ENCODE measurements at places on chromosomes 3 and 15. TPM values are rescaled to one million over a fixed set of nuclear protein-coding genes. Genes with fewer than 3 reads are reported as not detected.

- DNase-seq = no peak
These were observed 4.8 kb downstream of the GPR171 start for GRCh38 chr3:151197981-151198767.

Gene ARGFX
- total RNA-seq = not detected

DNA sequence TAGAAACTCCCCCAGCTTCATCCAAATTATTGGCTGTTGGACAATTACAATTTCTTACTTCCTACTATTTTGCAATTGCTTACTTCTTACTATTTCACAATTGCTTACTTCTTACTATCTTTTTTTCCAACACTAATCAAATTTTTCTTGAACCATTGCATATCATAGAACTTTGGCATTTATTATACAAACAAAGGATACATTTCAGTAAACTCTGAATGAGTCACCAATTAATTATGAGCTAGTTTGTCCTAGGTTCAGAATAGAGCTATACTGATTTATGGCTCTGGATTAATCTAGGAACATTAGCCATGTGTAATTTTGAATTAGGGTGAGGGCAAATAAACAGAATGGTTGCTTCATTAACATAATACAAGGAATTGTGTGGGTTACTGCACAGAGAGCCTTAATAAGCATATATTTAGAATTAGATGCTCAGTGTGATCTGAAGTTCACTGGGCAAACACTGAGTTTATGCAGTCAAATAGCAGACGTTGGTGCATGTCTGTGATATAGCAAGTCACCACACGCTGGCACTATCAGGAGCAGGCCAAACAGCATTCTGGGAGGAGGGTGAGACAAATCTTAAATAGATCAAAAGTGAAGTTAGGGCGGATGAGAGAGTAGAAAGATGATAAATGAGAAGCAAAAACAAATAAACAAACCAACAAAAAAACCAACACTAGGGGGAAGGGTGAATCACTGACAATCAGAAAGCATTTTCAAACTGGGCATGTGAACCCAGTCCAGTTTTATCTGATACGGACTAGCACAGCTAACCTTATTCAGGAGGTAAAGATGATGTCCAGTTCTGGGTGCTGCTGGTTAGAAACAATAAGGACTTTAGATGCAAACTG lies 21.5 kb downstream of the GABRR3 start:
- DNase-seq = no peak

Gene GP5
- 0.05 TPM for total RNA-seq

- no peak for DNase-seq
These were observed 919.0 kb downstream of the EPHA3 start for GRCh38 chr3:90026406-90026805.

- DNase-seq = no peak
These were observed 470.2 kb upstream of the PROK2 start for GRCh38 chr3:72255191-72255590.

DNA sequence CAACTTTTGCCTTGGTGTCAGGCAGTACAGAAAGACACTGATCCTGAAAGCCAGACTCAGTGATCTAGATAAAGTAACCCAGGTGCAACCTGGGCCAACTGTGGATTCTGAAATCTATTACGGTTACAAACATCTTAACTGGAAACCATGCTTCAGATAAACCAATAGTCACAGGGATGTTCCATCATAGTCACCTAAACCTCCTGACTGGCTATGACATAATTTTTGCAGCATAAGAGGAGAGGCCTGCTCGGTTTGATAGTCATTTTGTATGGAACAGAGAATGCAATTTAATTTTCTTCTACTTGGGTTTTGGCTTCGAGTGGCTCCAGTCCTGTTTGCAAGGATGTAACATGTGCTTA lies 3.7 kb downstream of the SLCO3A1 start:
- no peak for DNase-seq

Gene KBTBD13
- not detected for total RNA-seq

DNA sequence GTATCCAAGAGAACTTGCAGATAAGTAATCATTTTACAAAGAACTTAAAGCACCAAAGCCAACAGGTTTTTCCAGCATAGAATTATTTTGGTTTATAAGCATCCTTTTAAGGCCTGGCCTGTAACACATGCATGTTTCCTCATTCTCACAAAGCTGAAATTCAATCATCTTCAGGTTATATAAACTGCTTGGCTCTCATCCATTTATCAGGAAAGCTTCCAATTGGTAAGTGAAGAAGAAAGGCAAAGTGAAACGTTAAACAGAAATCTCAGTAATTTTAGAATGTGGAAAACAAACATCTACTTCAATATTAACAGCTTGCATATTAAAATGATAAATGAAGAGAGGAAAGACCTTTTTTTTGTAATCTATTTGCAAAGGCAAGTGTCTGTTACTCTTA lies 1.6 kb downstream of the SERP1 start:
- no peak for DNase-seq

DNA sequence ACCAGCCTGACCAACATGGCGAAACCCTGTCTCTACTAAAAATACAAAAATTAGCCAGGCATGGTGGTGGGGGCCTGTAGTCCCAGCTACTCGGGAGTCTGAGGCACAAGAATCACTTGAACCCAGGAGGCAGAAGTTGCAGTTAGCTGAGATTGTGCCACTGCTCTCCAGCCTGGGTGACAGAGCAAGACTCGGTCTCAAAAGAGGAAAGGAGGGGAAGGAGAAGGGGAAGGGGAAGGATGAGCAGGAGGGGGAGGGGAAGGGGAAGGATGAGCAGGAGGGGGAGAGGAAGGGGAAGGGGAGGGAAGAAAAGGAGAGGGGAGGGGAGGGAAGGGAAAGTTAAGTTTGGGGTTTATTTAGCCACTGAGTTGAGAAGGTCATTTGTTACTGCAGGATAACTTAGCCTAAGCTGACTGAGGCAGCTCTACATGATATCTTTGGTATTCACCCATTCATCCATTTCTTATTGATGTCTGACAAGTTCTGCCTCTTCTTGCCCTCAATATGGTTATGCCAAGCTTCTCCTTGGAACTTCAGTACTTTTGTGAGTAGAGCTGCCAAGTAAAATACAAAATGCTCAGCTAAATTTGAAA lies 15.9 kb upstream of the ABHD2 start:
- no peak for DNase-seq

DNA sequence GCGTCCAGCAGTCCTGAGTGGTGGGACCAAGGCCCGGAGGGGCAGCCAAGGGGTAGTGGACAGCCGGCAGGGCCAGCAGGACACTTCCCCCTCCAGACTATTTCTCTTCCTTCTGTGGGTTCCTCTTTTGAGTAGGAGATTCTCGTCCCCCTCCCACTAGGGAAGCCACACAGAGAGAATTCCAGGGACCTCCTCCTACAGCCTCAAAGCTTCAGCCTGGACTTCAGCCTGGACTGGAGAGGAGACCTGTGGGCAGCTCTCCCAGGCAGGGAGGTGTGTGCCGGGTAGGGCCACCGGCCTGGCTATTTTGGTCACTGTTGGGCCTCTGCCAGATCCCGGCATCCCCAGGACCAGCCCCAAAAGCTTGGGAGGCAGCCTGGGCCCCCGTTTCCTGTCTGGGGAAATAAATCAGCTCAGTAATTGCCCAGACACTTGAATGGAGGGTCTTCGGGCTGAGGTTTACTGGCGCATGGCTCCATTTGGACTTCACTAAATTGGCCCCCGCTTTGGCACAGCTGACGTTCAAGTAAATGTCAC lies 1.3 kb downstream of the SLC6A6 start:
- DNase-seq = no peak

DNA sequence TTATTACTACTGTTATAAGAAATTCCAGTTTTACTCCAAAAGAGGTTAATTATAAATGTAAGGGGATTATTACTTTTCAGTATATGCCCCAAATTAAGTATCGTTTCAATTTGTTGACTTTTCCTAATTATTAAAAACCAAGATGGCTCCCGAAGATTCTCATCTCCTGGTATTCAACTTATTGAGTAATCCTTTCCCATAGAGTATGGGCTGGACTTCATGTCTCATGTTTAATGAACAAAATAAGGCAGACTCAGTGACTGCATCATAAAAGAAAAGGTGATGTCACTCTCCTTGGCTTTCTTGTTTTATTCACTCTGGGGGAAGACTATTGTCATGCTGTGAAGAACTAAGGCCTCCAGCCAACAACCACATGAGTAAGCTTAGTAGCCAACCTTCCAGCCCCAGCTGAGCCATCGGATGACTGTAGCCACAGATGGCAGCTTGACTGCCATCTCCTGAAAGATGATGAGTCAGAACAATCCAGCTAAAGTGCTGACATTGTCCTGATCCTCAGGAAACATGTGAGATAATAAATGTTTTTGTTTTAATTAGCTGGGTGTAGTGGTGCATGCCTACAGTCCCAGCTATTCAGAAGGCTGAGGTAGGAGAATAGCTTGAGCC lies 17.3 kb downstream of the IGF2BP2 start:
- no peak for DNase-seq

Gene GPR149
- total RNA-seq = not detected

Gene CHDH
- total RNA-seq = 24.1 TPM

GRCh38 chr3:1830851-1831250 lies 267.8 kb upstream of the CNTN4 start:
- DNase-seq = no peak

- no peak for DNase-seq
These were observed at the start of gene LTK for GRCh38 chr15:41513506-41514227. TSS of gene LTK (minus strand) at chr15:41513827. CDS start at chr15:41513709, 118 bp downstream.

GRCh38 chr3:12194669-12195161 lies 36.0 kb upstream of the TIMP4 start:
- peak; percentile 82 for DNase-seq

DNA sequence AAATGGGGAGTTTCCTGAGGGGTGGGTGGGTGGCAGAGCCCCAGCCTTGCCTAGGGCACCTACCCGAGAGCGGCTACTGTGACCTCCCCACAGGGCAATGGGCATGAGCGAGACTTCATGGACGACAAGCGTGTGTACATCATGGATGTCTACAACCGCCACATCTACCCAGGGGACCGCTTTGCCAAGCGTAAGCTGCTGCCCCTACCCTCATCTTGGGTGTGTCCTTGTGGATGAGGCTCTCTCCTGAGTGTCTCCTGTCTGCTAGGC lies 22.6 kb downstream of the HDAC11 start:
- DNase-seq = no peak

Gene RLBP1
- not detected for total RNA-seq

GRCh38 chr15:39835550-39835949 lies 52.9 kb upstream of the FSIP1 start:
- no peak for DNase-seq

Gene FHIT
- 2.2 TPM for total RNA-seq

- DNase-seq = no peak
These were observed 38.6 kb downstream of the SUCNR1 start for GRCh38 chr3:151912028-151912427.

Gene DMXL2
- total RNA-seq = 37.3 TPM

DNA sequence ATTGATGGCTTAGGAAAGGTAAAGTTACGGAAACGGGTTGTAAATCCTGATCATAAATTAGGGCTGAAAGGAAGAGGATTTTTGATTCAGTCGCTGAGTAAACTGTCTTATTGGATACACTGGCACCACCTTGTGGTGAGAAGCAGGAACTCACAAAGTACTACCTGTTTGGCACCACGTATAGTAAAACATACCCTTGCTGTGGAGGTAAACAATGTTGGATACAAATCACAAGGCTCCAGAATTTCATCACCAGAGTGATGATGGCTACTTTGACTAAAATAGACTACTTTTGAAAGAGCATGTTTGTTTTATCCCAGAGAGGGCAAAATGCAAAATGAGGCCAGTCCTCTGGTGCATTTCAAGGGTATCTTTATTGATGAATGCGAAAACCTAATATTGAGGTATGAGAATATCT lies 216.9 kb downstream of the IGSF11 start:
- DNase-seq = no peak

Gene CEMIP
- 0.46 TPM for total RNA-seq

Gene TM4SF18
- 54.5 TPM for total RNA-seq

DNA sequence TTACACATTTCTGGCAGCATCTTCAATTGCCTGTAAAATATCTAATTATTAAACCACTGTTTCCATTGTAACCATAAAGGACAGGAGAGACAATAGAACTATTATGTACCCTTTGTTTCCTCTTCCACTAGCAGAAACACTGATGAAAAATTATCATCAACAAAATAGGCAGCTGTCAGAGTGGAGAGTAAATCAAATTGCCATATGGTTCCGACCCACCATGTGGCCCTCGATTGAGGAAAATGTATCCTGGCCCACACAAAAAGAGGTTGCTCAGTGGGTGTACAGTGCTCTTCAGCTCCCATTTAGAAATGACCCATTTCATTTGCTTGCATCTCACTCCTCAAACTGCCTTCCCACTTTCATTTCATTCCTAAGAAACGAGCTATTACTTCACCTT lies 570.6 kb upstream of the UBE2E2 start:
- no peak for DNase-seq

GRCh38 chr15:98419173-98419780 lies 229.1 kb upstream of the IGF1R start:
- DNase-seq = no peak

DNA sequence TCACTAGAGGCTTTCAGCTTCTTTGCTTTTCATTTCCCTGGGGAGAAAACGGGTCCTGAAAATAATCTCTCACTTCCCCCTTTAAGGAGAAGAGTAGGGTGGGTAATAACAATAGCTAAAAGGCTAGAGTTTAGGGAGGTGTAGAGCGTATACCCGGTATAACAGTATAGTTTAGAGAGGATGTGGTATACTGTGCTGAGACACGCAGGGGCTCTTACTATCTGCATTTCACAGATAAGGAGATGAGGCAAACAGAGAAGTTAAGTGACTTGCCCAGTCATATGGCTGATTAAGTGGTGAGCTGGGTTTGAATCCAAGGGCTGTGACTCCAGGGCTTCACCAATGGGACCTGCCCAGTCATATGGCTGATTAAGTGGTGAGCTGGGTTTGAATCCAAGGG lies 15.0 kb upstream of the KCNMB3 start:
- DNase-seq = no peak

DNA sequence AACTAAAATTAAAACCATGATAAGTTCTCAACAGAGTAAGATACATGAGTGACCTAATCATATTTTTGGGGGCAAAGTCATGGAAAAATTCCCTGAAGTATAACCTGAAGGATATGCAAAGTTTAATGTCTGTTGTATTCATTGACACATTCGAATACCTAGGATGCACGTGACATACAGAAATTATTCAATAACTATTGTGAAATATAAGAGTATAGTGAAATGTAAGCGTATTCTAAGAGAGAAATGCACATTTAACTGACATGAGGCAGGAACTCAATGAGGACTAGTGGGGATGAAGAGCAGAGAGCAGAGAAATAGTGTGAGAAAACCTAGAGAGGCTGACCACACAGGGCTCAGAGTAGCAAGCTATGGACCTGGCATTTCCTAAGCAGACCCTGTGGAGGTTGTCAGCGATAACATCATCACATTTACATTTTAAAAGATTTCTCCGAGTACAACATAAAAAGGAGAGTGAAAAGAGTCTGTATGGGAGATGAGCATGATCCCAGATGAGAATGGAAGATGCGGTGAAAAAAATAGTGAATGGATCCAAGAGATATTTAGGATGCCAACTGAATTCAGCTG lies 588.8 kb downstream of the MAGI1 start:
- no peak for DNase-seq

DNA sequence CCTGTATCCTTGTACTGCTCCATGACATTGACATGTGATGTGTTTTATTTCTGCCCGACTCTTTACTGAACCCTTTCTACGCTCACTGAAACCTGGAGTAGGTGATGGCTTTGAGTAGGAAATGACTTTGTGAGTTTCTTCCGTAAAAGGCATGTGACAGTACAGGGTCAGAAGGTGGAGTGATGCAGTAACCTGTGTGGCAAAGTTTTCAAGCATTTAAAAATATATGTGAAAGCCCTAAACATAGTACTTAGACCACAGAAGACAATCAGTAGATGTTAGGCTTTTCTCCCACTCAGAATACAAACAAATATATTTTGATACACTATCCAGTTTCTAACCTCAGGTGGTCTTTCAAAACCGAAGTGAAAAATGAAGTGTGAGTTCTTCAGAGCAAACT lies 31.3 kb upstream of the SACM1L start:
- DNase-seq = no peak

Gene CHRNA5
- 52.4 TPM for total RNA-seq

GRCh38 chr15:83012076-83012426 lies 612 bp upstream of the C15orf40 start:
- DNase-seq = no peak
